ENCODE measurements at places on chromosomes 2 and 18.

DNA sequence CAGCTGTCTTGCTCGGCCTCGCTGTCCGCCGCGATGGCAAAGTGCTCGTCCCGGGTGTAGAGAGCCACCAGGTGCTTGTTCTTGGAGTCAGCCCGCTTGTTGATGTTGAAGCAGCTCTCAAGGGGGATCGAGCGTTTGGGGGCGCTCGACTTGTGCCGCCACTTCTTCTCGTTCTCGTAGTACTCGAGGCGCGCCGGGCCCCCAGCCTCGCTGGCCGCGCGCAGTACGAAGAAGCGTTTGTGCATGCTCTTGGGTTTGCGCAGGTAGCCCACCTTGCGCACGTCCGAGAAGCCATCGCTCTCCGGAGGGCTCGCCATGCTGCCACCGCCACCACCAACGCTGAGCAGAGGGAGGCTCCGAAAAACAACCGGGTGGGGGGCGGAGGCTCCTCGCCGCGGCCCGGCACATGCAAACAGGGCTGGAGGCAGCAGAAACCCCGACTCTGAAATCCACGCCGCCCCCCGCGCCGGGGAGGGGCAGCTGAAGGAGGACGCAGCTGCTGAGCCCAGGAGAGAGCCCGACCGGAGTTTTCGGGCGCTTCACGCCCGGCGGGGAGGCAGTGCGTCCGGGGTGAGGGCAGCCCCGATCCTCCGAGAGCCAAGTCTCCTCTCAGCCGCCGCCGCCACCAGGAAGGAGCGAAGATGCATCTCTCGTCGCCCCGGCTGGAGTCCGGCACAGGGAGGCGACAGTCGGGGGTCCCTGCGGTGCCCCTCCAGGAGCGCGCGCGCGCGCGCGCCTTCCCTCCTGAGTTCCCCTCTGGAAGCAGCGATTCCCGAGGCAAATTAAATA is 1.0 kb downstream of the IRS1 start:
- DNase-seq: no peak

GRCh38 chr2:133657591-133657990 is 89.3 kb upstream of the NCKAP5 start:
- peak; percentile 52 for DNase-seq

GRCh38 chr18:78670778-78671391 is 308.7 kb upstream of the SALL3 start:
- no peak for DNase-seq

- DNase-seq: peak; percentile 3
Observed at GRCh38 chr2:173631127-173631460, 276.4 kb downstream of the CDCA7 start.

DNA sequence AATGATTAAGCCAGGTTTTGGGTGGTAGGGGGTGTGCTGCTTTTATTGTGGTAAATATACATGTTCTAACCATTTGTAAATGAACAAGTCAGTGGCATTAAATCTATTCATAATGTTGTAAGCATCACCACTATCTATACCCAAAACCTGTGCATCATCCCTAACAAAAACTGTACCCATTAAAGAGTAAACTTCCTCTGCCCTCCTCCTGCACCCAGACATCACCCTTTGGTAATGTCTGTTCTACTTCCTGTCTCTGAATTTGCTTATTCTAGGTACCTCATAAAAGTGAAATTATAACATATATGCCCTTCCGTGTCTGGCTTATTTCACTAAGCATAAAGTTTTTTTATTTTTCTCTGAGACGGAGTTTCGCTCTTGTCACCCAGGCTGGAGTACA is 14.1 kb downstream of the RIF1 start:
- DNase-seq: no peak

DNA sequence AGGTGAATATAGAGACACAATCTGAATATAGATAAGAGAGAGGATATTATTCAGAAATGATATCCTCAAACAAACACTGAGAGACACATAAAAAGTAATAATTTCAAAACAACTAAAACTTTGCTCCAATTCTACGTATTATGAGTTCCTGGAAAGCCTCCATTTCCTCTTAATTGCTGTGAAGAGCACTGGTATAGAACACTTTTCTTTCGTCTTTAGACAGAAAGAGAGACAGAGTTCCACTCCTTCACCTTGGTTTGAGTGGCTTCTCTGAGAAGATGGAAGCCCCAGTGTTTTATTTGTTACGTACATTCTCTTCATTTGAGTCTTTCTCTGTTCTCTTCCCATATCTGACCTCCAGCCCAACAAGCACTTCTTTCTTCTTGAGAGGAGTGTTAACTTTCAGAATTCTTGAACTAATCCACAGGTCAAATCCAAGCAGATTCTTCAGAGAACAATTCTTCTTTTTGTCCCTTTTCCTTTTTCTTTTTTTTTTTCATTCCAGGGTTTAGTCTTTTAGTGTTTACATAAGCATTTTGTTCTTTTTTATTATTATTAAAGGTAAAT is 6.4 kb upstream of the PIK3C3 start:
- DNase-seq: no peak

DNA sequence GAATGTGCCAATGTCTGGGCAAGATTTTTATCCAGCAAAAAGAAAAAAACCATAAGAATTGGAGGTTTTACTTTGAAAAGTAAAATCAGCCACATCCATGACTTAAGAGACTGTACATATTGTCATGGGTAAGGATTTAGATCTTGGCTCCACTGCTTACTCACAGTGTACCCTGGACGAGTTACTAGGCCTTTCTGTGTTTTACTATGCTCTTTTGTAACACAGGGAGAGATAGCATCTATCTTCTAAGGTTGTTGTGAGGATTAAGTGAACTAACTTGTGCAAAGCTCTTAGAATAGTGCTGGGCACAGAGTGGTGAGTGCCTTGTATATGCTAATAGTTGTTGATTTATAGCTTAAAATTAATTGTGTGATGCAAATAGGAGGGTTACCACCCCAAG is 255.9 kb downstream of the NEDD4L start:
- no peak for DNase-seq

DNA sequence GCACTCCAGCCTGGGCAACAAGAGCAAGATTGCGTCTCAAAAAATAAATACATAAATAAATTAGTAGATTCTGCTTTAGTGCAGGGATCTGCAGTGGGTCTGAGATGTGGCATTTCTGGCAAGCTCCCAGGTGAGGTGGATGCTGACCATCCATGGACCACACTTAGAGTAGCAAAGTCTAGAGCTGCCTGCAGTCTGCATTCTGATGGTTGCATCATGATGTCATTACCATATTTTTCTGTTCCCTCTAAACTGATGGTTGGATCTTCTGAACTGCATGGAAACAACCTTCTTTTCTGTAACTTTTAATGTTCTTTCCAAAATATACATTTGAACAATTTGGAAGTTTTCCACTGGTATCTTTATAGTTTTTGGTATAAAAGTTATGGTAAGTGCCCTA is 42.9 kb downstream of the MYL12B start:
- no peak for DNase-seq

GRCh38 chr2:15765686-15766302 is 174.1 kb downstream of the DDX1 start:
- no peak for DNase-seq

DNA sequence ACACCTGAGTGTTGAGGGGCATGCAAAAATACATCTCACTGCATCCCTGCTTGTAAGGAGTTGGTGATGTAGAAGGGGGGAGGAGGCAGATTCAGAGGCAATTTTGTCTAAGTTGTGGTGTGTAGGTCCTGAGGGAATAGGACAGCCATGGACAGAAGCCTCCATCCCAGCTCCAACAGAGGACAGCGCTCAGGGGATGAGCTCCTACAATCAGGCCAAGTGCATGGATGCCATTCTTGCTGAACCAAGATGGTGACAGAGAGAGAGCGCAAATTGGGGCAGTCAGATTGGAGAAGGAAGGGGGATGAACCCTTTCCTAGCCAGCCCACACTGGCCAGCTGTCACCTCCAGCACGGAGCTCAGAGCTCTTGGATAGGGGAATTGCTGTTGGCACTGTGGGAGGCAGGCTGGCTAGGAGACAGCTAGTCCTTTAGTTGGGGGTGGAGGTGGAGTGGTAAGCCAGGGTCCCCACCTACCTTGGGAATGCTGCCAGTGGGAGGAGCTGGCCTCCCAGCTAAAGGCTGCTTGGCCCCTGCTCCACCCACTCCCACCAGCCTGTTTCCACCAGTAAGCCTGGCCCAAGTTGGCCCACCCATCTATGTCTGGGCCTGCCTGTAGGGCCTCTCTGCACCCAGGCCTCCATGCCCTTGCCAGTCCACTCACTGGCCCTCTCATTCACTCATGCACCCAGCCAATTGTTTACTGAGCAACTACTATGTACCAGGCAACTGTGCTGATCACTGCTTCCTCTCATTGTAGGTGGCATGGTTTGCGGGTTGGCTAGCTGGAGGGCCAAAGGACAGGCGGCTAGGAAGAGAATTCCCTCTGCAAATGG is 2.5 kb upstream of the PER2 start:
- no peak for DNase-seq

GRCh38 chr2:170313347-170313991 is 135.5 kb downstream of the MYO3B start:
- DNase-seq: no peak

DNA sequence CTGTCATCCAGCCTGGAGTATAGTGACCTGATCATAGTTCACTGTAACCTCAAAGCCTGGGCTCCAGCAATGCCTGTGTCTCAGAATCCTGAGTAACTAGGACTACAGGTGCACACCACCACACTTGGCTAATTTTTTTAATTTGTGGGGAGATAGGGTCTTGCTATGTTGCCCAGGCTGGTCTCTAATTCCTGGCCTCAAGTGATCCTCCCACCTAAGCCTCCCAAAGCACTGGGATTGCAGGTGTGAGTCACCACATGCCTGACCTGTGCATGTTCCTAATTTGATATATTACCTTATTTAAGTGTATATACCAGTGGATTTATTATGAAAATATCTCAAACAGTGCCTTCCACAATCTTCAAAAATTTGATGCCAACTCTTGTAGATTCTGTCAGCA is 123.6 kb upstream of the XIRP2 start:
- DNase-seq: no peak

- DNase-seq: no peak
Observed at GRCh38 chr2:190678444-190679162, 29.7 kb downstream of the NAB1 start.

- no peak for DNase-seq
Observed at GRCh38 chr18:73168236-73168635, 300.4 kb upstream of the NETO1 start.

DNA sequence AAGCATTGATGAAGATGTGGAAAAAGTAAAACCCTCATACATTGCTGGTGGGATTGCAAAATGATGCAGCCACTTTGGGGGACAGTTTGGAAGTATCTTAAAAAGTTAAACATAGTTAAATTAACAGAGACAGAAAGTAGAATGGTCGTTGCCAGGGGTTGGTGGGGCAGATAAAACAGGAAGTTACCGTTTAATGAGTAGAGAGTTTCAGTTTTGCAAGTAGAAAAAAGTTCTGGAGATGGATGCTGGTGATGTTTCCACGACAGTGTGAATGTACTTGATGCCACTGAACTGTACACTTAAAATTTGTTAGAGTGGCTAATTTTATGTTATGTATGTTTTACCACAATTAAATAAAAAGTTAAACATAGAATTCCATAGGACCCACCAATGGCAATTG is 44.5 kb upstream of the EGR4 start:
- DNase-seq: no peak

DNA sequence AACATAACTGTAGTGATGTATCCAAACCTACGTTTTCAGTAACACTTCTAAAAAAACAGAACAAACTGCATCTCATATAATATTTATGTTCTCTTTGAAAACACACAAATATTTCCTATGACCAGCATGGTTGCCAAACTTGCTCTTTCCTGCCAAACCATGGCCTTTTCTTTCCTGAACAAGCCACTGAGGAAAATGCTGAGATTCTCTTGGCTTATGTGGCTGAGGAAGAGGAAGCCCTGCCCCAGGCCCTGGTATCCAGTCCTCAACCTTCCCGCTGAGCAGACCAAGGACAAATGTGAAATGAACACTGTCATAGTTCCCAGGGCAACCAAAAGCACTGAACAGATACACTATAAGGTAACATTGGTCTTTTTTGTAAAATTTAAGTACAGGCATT is 35.9 kb upstream of the NARS1 start:
- no peak for DNase-seq

DNA sequence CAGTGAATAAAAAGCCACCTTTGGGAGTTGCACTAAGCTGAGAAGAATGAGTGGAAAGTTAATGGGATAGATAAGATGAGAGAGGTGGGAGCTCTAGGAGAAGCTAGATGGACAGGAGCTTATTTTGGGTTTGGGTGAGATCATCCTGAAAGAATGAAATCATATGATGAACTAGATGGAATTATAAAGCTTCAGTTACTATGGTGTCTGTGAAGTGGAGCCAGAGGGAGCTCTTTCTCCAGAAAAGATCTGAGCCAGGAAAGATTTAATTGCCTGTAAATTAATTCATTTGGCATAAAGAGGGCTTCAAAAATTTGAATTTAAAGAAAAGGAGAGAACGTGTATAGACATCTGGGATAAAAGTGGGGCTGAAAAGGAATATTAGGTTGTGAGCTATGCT is 10.3 kb downstream of the DNAH6 start:
- no peak for DNase-seq

DNA sequence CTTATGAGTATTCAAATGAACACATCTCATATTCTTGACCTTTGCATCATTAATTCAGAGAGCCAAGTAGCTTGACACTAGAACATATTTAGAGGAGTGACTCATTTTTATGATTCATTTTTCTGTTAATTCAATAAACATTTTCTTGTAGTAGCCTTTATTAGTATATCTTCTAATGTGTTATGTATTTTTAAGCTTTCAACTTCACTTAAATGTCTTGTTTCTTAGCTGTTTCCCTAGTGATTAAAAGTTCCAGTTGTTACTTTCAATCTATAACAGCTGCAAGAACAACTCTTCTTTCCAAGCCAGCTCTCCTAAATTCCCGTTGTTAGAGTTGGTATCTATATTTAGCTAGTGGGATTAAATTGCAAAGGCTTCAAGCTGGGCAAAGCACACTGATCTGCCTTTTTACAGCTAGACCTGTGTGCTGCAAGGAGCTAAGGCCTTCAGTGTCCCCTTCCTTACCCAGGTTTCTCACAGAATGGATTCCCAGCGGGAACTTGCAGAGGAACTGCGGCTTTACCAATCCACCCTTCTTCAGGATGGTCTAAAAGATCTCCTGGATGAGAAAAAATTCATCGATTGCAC is at the start of gene KLHL41:
Gene KLHL41 (plus strand): TSS at position 405 of the 588 bp plus-strand sequence. CDS start 77 bp downstream, at position 482.
- no peak for DNase-seq
